ENCODE measurements at places on chromosomes 3 and 15.
A peak's percentile ranks its signal among the peaks of the same experiment; 100 is the strongest.

- DNase-seq: peak; percentile 22
These were observed 683 bp upstream of the CPEB1 start for GRCh38 chr15:82647835-82648256.

- DNase-seq: no peak
These were observed 232.0 kb upstream of the IGF1R start for GRCh38 chr15:98416222-98416855.

DNA sequence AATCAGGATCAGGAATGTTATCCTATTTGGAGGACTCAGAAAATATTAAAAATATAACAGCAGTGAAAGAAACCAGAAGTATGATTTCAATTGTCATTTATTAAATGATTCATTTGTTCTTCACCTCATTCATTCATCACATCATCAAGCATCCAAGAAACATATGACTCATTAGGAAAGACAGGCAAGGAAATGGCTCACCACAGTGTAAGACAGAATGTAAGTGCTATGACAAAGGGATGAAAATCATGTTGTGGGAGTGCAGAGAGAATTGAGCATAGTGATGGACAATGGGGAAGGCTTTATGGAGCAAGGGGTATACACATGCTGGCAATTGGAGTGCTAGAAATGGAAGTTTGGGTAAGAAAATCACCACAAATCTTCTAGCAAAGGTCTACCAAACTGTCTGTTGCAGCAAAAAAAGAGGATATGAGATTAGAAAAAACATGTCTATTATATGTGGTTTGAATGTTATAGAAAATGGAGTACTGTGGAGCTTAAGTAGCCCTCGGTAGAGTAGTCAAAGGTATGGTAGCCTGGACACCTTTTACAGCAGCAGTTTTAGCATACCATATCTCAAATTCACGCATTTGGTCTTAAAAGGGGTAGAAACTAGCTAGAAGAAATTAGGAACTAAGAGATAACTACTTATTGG lies 111.1 kb upstream of the GPR149 start:
- no peak for DNase-seq

- DNase-seq: no peak
These were observed 7.6 kb downstream of the EPHB3 start for GRCh38 chr3:184568924-184569829.

GRCh38 chr15:81642451-81642990 lies 268.5 kb upstream of the TMC3 start:
- no peak for DNase-seq

- no peak for DNase-seq
These were observed 40.4 kb downstream of the PRR23E start for GRCh38 chr3:127233371-127233770.

GRCh38 chr3:49602877-49603411 lies 48.7 kb downstream of the BSN start:
- DNase-seq: peak; percentile 23

DNA sequence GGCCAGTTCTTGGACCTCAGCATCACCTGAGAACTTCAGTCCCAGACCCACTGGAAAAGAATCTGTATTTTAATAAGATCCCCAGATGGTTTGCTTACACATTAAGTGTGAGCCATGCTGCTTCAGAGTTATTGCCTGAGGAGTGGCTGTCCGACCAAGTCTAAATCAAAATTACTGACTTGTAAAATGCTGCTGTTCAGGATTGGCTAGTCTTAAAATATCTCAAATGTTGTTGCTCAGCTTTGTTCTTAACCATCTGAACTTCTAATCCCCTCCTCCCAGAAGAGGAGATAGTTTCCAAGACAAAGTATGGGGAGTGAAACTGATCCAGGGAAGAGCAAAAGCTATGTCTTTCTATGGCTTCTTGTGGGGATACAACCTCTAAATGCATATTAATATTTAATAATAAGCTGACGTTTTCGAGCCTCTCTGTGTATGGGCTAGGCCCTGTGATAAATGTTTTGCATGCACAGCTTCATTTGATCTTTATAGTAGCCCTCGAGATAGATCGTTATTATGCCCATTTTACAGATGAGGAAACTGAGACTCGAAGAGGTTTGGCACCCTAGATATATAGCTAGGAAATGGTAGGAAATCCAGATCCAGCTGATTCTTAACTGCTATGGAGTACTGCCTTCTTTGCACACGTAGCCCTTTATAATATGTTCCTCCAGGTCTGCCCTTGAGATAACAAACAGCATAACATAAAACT lies 52.2 kb downstream of the DNASE1L3 start:
- DNase-seq: no peak

DNA sequence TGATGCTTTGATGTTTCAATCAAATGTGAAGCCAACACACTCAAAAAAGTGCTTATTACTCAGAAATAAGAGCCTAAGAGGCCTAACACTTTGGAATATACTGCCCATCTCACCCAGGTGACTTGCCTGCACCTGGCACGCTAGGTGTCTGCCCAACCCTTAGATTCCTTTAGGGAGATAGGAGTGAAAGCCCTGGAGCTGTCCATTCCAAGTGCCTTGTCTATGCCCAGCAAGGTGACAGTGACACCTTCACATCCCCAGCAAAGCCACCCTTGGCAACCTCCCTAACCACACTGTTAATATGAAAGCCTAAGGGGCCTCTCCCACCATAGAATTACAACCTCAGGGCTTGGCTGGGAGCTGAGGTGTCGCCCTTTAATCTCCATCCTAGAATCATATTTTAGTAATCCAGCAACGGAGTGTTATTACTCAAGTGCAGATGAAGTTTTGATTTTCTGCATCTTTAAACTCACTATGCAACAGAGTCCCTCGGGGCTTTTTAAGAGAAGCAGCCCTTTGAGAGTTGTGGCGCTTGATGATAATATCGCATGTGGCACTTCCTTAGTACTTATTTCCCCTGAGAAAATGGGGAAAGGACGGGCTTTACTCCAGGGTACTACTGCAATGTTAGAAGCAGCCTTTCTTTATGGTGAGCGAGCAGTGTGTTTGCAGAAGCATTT lies 24.8 kb downstream of the ATP10A start:
- DNase-seq: no peak

All from activated CD8-positive, alpha-beta memory T cell treated with anti-CD3 and anti-CD28 coated beads for 48 hours (primary cell).